Stimulated activated CD8-positive, alpha-beta memory T cell treated with anti-CD3 and anti-CD28 coated beads, Interleukin-7, amount 100 ng/mL, for 48 hours (primary cell): ENCODE measurements at places on chromosomes 2 and 18.
A peak's percentile ranks its signal among the peaks of the same experiment; 100 is the strongest.

DNA sequence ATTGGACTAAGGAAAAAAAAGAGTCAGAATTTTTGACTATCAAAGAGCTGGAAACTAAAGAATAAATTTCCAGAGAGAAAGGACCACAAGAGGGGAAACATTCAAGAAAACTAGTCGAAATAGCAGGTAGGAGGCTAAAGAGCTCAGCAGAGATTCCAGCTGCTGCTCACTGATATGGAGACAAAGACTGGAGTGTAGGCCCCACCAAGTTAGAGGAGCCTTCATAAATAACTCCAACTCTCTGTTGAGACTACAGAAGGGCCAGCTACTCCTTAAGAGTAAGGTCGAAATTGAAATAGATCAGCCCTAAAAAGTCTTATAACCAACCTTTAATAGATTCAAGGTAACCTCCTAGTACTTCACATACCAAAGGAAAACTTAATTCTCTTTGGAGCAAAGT, 31.1 kb downstream of the SS18 start:
- DNase-seq, result no peak

DNA sequence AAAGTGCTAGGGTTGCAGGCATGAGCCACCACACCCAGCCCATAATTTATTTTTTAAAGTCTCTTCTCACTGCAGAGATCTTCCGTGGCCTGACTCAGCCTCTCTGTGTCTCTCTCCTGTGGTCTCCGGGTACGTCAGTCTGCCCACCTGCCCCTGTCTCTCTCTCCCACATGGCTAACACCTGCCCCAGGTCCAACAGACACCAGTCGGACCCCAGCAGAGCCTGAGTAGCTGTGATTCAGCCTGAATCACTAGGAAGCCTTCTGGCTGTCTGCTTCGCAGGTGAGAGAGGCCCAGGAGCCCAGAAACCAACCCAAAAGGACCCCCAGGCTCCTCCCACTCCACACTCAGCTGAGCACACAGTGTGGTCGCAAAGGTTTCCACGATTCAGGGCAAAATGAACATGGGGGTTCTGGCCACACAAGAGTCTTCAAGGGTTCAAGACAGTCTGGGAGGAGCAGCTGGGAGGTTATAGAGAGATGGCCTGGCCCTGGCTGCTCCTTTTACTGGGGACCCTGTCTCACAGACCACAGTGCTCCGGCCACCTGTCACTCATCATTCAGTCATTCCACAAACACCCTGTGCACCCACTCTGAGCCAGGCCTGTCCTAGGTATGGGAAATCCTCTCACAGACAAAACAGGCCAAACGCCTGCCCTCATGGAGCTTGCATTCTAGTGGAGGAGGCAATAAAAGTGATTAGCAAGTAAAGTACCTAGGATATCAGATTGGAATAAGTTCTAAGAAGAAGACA, 8.6 kb downstream of the RUFY4 start:
- no peak for DNase-seq

GRCh38 chr2:159516241-159516758, 100.0 kb downstream of the BAZ2B start:
- no peak for DNase-seq

DNA sequence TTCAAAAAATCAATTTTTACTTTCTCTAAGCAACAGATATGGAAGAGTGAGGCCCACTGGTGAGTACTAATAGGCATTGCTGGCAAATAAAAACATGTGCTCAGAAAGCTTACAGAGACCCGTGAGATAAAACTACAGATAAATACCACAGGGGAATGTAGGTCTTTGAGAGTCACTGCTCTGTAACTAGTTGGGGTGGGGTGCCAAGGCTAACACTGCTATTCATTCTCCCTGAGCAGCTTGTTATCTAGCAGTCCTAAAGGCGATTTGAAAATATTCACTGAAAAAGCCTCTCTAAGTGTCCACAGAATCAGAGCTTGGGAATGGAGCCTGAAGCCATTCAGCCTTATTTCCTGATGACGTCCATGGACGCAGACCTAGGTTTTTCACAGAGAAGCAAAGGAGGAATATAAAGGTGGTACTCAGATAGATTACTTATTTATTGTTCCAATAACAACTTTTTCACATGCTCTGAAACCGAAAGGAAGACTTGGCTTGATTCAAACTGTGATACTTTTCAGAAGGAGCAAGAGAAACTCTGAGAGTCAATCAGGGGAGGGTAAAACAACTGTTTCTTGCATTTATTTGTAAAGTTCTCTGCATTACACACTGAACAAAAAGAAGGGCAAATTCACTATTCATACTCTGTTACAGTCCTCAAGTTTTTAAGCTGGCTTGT, 188.4 kb downstream of the PPP1R1C start:
- no peak for DNase-seq

DNA sequence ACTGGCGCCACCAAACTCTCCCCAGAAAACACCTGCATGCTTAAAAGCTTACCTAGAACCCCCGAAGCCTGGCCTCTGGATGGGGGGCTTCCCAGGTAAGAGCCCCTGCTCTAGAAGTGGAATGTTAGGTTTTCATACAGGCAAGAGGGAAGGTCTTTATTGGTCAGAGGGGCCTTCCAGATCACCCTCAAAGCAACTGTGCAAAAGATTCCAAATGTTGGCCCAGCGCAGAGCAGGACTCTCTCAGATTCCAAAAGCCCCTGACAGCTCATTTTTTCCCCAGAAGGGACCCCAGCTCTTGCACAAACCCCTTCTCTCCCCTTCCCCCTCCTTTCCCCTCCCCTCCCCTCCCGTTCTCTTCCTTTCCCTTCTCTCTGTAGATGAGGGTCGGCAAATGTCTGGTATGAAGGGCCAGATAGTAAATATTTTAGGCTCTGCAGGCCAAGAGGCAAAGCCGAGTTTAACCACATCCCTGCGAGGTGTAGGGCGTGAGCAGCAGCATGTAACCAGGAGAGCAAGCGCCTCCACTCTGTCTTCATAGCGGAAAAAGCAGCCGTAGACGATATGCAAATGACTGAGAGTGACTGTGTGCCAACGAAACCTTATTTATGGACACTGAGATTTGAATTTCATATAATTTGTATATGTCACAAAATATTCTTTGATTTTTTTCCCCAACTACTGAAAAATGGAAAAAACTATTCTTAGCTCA, 116.9 kb downstream of the SMAD7 start:
- peak; percentile 53 for DNase-seq
